ENCODE measurements at places on chromosomes 11 and 22.

DNA sequence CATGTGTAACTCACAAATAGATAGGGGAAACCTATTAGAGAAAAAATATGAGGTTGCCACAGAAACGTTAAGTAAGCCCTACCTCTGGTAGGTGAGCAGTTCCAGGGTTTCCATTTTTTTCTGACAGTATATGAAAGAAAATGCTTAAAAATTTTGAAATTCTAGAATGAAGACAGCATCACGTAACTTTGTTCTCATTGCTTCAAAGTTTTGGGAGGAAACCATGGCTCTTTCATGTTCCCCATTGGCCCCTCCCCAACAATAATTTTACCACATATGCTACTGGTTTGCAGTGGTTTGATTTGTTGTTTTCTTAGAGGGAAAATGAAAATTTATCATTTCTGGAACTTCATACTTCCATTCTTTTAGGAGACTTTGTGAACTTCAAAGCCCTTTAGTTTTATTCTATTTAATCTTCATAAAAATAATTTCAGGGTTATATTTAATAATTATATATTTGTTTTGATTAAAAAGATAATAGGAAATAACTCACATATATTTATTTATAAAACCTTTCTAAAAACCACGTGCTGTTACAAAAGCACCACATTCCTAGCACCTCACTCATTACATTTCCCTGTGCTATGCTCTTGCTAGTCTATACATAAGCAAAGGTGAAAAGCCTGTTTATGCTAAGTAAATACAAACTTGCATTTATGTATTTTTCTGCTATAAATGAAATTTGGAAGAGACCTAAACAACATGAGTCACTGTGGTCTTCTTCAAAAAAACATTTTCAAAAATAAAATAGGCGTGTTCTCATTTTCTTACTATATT, 113.4 kb downstream of the CASP12 start:
- no peak for DNase-seq

GRCh38 chr11:32433914-32434355, 1.4 kb downstream of the WT1 start:
- DNase-seq = no peak

DNA sequence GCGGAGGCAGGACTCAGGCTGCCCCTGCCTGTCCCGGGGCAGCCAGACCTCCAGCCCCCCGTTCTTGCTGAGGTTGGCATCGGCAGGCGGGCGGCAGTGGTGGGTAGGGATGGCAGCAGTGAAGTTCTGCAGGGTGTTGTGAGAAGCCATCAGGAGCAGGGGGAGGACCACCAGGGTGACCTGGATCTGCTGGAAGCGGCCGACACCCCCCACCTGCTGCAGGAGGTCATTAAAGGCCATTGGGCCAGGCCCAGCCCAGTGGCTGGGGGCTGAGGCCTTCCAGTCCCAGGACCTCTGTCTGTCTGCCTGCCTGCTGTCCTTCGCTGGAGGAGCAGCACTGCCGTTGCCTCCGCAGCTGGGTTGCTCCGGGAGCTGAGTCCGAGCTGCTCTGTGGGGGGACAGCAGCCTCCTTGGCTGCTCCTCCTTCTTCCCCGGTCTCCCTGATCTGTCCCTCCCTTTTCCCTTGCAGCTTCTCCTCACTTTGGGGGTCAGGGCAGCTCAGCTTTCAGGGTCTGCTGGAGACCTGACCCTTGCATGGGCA, at the start of gene SLC22A6:
TSS of gene SLC22A6 (minus strand) at position 517 of the 541 bp plus-strand sequence. CDS start at position 240, 277 bp downstream.
- DNase-seq = no peak

GRCh38 chr11:71070490-71071453, 181.6 kb downstream of the SHANK2 start:
- no peak for DNase-seq

- no peak for DNase-seq
Measured at GRCh38 chr11:16434036-16434435, 77.7 kb upstream of the SOX6 start.

- DNase-seq = no peak
Measured at GRCh38 chr11:1930462-1930830, 10.9 kb downstream of the TNNT3 start.

DNA sequence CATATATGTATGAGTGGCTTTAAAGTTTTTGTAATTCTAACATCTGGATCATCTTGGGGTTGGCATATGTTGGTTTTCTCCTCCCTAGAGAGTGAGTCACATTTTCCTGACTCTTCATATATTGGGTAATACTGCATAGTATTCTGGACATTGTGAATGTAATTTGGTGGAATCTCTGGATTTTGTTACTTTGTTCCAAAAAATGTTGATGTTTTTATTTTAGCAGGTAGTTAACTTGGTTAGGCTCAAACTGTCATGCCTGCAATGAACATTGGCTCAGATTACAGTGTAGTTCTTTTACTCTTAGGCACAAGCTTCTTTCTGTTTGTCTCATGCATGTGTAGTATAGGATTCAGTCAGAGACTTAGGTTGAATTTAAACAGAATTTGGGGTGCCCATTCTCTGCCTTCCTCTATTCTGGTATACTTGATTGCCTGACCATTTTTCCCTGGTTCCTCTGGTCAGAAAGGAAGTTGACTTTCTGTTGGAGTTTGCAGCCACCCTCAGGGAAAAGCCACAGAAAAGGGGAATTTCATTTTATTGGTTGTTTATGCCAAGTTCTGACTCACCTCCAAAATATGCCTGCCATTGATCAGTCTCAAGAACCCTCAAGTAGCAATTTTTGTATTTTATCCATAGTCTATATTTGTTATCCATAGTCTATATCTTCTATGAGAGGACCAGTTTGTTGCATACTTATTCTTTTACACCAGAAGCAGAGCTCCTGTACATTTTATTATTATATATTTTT, 151.7 kb downstream of the UVRAG start:
- no peak for DNase-seq

DNA sequence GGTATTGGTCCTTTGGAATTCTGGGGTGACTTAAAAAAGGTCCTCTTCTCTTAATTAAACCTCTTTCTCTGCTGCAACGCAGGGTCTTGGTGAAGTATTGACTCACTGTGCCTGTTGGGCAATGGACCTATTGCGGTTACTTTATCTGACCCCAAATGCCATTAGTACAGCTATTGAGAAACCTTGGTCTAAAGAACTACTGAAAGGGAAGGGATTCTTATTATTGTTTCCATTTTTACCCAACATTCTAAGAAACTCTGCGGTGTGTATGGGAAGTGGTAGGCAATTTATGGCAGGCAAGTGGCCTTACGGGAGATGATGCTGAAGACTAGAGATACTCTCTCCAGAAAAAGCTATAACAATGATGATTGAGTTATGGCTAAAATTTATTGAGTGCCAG, 12.5 kb downstream of the SLC6A5 start:
- DNase-seq = no peak

DNA sequence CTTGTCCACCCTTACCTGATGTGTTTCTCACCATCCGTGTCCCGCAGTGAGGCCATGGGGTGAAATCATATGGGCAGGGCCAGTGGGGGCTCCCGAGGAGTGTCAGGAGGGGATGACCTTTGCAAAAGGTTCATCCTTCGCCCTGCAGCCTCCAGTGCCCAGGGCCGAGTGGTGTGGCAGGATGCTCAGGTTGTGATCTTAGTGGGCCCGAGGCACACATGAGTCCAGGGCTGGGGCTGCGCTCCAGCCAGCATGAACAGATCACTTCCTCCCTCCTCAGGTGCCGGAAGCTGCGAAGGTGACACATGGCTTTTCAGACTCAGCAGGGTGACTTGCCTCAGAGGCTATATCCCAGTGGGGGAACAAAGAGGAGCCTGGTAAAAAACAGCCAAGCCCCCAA, 2.8 kb upstream of the FKBP2 start:
- no peak for DNase-seq

- DNase-seq = no peak
Measured at GRCh38 chr11:9362393-9362863, 22.0 kb upstream of the IPO7 start.

- peak; percentile 30 for DNase-seq
Measured at GRCh38 chr11:104254347-104254746, 90.4 kb upstream of the PDGFD start.

DNA sequence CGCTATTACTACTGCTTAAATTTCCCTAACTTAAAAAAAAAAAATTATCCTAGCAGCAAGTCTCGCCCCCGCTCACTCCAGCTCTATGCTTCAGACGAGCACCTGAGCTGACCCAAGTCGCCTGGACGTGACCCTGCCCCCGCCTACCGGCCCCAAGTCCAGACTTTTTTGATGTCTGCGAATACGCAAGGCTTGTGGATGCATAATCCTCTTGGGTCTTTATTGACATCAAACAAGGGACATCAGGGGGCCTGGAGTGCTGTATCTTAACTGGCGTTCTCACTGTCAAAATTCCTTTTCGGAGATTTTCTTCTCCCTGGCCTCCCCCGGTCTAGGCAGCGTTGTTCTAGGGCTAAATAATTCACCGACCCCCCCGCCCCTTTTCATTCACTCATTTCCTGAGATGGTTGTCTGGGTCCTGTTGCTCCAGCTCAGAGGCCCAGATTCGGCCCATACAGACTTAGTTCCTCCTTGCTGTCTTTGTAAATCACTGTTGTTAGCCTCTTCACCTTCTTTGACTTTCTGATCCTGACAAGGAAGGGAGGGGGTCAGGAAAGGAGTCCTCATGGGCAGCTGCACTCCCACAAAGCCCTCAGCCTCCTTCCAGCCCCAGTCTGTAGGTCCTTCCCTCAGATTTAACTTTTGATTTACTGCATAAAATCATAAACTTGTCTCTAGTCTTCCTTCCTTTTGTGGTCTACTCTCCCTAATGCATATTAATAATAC, 601 bp upstream of the LRP4 start:
- no peak for DNase-seq

GRCh38 chr11:118792570-118793124, 1.7 kb upstream of the DDX6 start:
- peak; percentile 95 for DNase-seq

DNA sequence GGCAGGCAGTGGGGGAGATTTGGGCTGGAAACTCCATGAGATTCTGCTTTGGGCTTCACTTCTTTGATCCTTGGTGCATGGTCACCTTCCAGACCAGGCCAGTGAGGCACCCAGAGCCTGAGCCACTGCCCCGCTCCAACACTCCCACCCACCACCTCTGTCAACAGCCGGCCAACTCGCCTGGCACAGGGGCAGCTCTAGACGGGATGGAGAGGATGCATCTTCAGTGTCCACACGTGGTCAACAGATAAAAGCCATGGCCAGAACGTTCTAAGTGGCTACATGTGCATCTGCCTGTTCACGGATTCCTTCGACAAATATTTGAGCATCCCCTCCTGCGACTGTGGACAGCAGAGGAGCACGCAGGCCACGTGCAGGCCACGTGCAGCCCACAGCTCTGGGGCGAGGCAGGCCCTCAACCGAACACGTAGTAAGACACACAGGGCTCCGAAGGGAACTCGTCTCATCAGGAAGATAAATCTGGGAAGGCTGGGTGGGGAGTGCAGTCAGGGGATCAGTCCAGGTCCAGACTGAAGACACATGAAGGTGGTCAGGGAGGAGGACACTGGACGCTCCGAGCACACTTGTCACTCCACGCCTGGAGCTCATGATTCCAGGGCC, 1.2 kb downstream of the LRRC56 start:
- no peak for DNase-seq

DNA sequence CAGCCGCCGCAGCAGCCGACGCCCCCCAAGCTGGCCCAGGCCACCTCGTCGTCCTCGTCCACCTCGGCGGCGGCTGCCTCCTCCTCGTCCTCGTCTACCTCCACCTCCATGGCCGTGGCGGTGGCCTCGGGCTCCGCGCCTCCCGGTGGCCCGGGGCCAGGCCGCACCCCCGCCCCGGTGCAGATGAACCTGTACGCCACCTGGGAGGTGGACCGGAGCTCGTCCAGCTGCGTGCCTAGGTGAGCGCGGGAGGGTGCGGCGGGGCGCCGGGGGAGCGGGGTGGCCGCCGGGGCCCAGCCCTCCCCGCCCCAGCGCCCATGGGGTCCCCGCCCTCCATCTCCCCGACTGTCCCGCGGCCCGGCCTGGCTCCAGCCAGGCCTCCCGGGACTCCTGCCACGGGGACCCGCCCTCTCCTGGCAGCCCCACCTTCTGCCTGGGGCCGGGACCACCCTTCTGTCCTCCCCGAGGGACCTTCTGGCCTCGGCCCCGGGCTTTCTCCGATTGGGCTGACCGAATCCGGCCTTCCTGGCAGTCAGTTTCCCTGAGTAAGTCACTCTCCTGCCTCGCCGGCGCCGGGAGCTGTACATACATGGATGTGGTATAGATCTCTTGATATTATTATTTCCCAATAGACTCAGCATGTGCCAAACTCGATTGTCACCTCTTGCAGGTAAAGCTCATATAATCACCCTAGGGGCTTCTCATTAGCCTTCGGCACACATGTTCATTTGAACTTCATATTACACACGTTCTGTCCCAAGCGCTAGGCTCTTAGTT, 720 bp downstream of the PACS1 start:
- no peak for DNase-seq

DNA sequence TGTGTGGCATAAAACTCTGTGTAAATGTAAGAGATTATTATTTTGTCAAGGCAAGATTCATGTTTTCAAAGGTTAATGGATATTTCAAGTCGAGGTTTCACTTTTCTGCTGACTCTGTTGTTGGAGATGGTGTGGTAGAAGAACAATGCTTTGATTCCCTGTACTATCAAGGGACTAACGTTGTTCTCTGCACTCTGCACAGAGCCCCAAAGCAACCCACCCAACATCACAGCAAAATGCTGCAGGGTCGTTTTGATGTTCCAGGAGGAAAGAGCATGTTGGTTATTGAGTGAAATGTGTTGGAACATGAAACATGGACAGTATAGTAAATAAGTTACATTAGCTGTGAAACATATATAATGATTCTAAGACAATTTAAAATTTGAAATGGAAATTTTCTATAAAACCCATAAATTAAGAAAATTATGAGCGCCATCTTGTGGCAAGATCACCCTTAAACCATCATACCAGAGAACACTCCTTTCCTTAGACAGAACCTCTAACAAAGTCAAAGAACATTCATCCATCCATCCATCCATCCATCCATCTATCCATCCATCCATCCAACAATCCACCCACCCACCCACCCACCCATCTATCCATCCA, 164.4 kb upstream of the ZBED5 start:
- no peak for DNase-seq

DNA sequence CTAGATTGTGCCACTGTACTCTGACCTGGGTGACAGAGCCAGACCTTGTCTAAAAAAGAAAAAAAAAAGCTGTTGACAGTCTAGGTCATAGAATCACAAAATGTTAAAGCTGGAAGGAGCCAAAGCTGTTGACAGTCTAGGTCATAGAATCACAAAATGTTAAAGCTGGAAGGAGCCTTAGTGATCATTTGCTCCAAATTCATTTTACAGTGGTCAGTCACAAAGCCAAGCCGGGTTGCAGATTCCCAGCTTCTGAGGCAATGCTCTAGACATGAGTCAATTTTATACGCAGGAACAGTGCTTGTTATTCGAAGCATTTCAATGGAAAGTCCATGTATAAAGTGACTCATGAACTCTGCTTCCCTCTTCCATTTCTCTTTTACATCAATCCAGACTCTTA, 47.4 kb downstream of the SYT13 start:
- DNase-seq = no peak

DNA sequence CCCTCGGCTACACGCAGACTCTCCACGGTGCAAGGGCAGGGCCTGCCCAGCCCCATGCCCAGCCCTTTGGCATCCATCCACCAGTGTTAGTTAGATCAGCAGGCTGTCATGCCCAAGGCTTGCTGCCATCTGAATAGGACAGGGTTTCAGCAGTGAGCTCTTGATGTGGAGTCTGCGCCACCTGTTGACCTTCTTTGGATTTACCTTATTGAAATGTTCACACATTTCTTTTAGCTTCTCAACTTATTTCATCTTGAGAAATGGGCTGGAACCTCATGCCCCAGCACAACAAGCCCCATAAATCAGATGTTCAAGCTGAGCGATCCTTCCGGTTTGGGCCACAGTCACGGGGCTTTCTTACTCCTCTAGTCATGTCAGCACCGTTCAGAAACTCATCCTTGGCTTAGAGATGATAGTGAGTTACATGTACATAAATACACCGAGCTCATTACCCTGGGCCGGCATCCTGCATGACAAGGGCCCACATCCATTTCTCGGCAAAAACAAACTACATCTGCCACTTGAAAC, 61.7 kb downstream of the PARVB start:
- DNase-seq = peak; percentile 38

Data from iPS DF 19.7 (cell line).